ENCODE measurements at places on chromosomes 5 and 9.

DNA sequence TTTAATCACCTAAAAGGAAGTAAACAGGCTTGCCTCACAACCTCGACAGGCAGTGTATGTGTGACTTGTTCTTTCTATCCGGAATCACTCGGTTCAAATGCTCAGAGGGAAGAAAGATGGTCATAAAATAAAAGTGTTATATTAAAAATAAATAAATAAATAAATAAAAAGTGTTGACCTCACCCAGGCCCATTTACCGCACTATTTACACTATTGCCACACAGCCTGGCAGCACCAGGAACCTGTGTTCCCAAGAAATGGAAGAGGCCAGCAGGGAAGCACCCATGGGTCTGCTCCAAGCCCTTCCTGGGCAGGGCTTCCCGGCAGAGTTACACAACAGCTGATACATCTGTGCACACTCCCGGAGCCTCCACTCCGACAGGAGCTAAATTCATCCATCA lies 127.9 kb downstream of the EFNA5 start:
- no peak for DNase-seq

- DNase-seq: no peak
Measured at GRCh38 chr5:10989577-10990263, 228.7 kb upstream of the DAP start.

GRCh38 chr5:116938488-116938887 lies 363.9 kb upstream of the SEMA6A start:
- DNase-seq: peak; percentile 9

- DNase-seq: no peak
Measured at GRCh38 chr5:170393958-170394357, 4.8 kb upstream of the KCNMB1 start.

- DNase-seq: no peak
Measured at GRCh38 chr5:151464101-151464500, 16.7 kb downstream of the SLC36A1 start.

- DNase-seq: no peak
Measured at GRCh38 chr9:93245437-93245970, 61.6 kb downstream of the WNK2 start.

DNA sequence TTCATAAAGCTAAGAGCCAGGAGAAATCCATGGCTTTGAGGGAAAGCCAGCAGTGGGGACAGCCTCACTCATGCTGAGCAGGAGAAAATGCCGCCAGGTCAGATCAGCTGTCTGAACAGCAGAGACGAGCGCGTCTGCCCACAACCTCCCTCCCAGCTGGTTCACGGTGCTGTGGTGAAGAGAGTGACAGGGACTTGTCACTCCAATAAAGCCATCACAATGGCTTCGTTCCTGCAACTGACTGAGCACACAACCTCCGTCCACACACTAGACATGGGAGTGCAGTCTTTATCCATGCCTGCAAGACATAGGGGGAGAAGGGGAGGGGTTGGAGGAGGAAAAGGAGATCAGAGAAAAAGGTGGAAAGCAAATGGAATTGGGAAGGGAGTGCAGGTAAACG lies 206.9 kb downstream of the GABBR2 start:
- DNase-seq: no peak

DNA sequence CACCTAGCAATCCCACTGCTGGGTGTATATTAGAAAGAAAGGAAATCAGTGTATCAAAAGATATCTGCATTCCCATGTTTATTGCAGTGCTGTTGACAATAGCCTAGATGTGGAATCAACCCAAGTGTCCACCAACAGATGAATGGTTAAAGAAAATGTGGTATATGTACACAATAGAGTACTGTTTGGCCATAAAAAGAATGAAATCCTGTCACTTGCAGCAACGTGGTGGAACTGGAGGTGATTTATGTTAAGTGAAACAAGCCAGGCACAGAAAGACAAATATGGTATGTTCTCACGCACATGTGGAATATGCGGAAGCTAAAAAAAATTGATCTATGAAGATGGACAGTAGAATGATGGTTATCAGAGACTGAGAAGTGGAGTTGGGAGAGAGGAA lies 221.6 kb upstream of the DAP start:
- no peak for DNase-seq

- DNase-seq: no peak
Measured at GRCh38 chr9:36903541-36904435, 130.3 kb downstream of the PAX5 start.

All from hippocampal formation (tissue), 2 donors.